ENCODE measurements at places on chromosomes 12 and 14.

DNA sequence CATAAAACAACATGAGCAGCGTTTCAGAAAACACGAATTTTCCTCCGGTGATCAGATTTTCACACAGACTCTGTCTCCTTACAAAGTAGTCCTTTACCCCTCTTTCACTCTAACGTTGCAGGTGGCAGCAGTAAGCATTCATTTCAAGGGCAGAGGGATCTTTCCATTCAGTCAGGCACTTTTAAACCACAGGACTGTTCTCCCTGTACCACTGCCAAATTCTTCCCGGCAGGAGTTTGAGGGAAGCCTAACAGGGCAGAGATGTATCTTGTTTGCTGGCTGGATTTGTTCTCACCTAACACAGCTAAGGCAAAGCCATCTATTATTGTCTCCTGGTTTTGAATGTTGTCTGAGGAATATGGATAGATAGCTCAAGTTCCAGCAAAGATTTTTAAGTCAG is 1187.3 kb upstream of the SEL1L start:
- no peak for DNase-seq

DNA sequence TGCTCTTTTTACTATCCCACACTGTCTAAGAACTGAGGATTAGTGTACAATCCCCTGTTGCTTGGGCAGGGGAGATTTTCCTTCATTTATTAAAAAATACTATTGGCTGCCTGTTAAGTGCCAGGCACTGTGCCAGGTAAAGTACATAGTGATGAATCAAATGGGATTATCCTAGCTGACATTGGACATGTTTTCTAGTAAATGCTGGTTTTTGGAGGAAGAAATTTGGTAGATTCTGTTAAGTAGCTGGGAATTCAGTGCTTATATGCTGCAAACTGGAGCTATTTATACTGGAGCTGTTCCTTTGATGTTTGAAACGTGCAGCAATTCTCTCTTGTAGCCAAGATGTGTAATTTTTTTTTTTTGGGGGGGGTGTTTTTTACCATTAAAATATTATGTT is 299.6 kb downstream of the EMP1 start:
- no peak for DNase-seq

DNA sequence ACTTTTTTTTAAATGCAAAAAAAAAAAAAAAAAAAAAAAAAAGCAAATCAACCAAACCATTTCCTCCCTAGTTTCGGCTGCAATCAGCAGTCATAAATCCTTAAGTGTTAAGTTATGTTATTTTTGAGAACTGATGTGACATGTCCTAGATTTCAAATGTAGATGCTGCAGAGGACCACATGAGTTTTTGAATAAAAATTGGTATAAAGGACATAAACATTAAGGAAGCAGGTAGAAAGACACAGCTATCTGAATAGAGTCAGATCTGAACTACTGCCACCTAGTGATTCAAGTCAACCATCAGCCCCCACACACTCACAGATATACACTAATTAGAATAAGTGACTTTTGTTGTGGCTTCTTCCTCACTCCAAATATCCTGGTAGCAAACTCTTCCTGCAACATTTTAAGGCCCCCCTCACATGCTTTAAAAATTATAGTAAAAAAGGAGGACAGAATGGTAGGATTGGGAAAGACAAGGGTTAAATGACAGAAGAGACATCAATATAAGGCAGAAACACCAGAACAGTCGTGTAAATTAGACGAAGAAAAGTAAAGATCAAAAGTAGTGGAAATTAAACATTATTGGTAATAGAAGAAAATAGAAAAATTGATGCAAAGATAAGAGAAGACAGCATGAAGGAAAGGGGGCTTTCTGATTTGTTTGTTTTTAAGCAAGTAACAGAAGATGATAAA is 394.5 kb upstream of the ATP2B1 start:
- no peak for DNase-seq

DNA sequence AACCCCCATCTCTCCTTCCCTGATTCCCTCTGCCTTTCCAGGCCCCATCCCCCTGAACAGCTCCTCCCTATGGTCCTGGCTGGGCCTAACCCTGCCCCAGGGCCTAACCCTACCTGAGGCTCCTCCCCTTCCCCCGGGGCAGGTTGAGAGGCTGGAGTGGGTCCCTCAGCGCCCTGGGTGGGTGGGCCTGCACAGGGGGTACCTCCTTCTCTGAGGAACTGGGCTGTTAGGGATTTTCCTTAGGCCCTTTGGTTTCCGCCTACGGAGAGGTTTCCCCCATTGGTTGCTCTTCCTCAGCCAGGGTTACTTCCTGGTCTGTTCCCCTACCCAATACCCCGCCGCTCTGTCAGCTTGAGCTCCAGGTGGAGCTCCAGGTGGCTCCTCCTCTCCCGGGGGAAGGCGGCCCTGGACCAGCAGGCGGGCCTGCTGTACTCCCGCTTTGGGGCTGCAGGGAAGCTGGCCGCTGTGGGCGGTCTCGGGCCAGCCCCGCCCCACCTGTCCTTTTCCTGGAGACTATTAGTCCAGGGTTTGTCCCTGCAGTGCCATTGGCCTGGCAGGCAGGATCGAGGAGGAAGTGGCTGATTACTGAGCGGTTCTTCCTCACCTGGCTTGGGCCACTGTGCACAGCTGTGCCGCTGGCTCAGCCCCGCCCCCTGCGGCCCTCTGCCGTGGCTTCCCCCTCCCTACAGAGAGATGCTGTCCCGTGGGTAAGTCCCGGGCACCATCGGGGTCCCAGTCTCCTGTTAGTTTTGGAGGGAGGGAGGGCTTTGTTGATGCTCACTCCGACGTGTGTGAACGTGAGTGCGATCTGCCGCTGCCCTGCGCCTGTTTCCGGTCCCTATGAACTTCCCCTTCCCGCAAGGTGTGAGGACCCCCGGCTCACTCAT is 2.5 kb downstream of the C12orf57 start:
- no peak for DNase-seq

DNA sequence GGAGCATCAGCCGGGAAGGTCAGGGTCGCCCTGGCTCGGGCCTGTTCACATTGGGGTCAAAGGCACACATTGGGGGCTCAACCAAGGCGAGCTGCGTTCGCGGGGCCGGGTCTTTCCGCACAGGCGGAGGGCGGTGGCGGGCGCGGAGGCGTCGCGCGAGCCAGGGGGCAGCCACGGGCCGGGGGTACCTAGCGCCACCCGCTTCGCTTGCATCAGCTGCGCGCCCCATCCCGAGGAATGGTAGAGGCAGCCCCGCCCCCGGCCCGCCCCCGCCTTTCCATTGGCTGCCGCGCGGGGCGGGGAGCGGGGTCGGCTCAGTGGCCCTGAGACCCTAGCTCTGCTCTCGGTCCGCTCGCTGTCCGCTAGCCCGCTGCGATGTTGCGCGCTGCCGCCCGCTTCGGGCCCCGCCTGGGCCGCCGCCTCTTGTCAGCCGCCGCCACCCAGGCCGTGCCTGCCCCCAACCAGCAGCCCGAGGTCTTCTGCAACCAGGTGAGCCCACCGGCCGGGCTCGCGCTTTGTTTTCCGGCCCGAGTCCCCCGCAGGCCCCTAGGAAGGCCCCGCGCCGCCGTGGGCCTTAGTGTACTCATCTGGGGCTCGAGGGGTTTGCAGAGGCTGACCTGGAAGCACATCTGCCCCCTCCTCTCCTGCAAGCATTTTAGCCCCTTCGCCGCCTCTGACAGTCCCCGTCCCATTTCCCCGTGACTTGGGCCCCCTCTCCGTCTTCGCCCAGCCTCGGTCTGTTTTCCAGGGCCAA is at the start of gene ALDH2:
TSS of gene ALDH2 (plus strand) at position 326 of the 754 bp plus-strand sequence. CDS start at position 376, 50 bp downstream.
- peak; percentile 82 for DNase-seq

DNA sequence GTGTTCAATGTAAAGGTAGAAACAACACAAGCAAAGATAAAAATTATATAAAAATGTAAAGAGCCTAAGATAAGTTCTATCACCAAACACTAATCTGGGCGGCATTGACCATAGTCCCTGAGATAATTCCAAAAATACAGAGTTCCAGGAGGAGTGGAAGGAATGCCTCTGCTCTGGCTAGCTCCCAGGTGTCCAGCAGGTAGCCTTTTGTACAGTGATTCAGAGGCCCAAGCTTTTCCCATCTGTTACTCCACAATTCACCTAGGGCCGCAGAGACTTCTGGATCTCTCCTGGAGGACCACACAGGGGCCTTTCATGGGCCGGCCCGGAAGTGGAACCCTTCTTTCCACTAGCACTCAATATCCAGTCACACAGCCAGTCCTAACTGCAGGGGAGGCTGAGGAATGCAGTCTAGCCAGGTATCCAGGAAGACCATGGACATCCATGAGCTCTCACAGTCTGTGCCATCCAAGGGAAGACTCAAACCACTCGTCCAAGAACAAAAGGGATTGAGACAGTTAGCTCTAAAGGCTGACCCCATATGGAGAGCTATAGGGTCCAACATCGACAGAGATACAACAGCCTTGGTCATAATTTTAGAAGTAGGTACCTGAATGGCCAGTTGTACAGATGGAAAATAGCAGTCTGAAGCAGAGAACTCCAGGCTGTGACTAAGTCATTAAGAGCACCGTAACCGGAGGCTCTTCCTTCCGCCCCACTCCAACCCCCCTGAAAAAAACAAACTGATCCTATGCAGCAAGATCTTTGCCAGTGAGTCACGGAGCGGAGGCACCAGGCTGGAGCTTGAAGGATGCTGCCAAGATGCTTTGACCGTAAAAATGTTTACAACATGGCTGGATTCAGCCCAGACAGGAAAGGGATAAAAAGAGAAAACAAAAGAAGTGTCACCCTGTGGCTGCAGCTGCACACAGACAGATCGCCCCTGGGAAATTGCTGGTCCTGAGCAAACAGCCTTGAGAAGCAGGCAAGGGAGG is 204.8 kb downstream of the NUAK1 start:
- no peak for DNase-seq

GRCh38 chr12:95200128-95200894 is 17.0 kb downstream of the FGD6 start:
- DNase-seq: no peak

GRCh38 chr12:101823039-101823438 is 7.7 kb downstream of the GNPTAB start:
- no peak for DNase-seq

GRCh38 chr14:24316597-24316950 is 5.3 kb downstream of the LTB4R start:
- DNase-seq: no peak

DNA sequence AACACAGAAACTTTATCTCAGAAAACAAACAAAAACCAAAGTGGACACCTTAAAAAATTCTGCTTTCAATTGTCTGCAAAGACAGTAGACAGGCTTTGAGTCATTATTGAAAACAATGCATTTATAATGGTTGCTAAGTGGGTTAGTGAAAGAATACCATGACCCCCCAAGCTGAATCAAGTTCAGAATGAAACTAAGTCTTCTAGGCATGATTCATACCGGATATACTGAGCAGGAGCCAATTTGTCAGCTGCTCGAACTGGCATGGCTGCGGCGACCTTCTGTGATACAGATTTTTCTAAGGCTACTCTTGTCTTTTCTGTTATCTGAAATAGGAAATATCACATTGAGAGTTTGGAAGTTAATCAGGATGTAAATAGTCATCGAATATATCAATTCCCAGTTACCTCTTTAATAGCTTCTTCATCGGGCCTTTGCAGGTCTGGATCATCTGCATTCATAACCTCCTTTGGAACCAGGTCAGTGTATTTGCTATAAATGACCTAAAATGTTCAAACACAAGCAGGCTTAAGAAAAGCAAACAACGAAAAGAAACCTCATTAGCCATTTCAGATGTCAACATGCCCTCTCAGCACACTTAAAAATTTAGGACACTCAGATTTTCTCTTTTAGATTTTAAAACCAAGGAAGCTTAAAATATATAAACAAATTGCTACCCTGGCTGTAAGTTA is 22.3 kb downstream of the SNW1 start:
- DNase-seq: no peak

DNA sequence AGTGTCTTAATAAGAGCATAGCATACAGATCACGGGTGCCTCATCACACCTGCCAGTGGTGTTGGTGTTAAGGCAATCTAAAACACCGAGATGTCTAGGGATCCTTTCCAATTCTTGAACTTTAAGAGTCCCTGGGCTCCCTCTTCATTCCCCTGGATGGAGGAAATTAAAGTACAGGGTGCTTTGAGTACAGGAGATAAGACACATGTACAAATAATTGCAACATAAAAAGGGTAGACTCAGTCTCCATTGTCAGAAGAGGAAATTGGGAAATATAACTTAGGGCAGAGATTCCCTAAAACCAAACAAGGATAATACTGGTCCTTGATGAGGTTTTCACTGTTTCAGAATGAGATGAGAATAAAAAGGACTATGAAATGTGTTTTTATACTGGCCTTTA is 34.9 kb downstream of the SCFD1 start:
- DNase-seq: no peak

DNA sequence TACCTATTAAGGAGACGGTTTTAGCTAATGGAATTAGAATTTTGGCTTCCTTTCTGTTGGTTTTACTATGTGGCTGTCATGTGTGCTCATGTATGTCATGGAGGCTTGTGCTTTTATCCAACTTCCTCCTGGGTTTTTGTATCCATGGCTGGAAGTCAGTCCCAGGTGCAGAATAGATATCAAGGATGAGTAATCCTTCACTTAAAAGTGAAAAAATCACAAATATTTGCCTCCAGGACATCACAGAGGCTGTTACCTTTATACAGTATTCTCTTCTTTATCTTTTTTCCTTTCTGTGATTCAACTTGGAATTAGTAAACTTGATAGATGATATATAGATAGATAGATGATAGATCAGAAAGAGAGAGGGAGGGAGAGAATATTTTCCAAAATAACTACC is 706.8 kb downstream of the GALC start:
- DNase-seq: no peak

GRCh38 chr12:93981411-93981810 is 167.0 kb upstream of the PLXNC1 start:
- DNase-seq: no peak

DNA sequence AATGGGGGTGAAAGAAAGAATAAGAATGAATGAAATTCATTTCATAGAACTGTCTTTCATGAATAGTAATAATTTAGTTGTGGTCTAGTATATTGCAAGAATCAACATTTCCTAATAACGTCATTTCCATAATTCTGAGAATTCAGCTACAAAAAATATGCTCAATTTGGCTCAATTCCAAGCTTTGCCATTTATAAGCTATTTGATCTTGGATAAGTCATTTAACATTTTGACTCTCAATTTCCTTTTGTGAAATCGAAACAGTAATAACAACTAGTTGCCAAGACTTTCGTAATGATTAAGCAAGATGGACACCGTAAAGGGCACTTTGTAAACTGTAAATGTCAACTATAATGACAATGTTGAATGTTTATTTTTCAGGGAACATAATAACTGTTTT is 18.1 kb downstream of the NOS1 start:
- no peak for DNase-seq

GRCh38 chr12:67539946-67540345 is 108.6 kb upstream of the DYRK2 start:
- DNase-seq: peak; percentile 9

DNA sequence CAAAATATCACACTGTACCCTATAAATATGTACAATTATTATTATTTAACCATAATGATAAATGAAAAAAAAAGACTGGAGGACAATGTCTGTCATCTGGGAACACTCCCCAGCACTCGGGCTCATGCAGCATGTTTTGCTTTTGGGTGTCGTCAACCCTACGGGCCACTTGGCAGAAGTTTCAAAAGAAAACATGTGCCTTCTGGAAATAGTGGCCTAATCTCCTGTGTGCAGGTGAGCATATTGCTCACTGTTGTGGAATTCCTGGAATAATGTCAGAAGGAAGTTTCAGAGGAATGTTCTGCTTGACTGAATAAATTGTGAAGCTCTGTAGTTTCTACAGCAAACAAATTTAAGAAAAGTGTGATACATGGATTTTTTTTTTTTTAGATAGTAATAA is 298.3 kb downstream of the SSPN start:
- no peak for DNase-seq

Data from hindlimb muscle (tissue), 1 donor.